Smooth muscle cell of the brain vasculature (primary cell): ENCODE measurements at places on chromosomes 5 and 9.

DNA sequence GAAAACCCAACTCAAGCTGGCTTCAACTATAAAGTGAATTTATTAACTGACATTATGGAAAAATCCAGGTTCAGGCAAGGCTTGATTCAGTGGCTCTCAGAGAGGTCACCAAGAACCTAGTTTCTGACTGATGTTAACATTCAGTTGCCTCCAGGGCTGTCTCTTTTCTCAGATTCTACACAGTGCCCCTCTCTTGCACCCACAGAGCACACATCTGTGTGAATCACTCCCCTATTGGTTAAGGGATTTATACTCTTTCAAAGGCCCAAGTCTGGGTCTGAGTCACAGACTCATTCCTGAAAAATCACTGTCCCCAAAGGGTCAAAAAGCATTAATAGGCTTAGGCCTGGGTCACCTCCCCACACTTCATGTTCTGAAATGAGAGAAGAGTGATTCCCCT is 6.2 kb upstream of the HAVCR2 start:
- DNase-seq, result no peak

DNA sequence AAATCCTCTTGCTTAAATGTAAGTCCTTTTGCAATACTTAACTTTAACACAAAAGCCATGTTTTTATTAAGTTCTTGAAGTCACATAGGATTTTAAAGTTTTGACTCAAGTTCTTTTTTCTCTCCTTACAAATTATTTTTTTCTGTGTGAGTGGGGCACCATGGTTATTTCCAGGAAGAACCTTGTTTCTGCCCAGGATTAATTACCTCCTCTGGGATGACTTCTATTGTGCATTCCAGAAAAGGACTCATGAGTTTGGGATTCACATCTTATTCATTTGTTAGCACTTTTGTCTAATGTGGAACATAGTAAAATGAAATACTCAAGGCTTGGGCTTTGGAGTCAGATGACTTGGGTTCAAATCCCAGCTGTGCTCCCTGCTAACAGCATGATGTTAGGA is 421.4 kb upstream of the WWC1 start:
- DNase-seq, result no peak

GRCh38 chr5:88786789-88787188 is 96.2 kb downstream of the MEF2C start:
- DNase-seq, result no peak

DNA sequence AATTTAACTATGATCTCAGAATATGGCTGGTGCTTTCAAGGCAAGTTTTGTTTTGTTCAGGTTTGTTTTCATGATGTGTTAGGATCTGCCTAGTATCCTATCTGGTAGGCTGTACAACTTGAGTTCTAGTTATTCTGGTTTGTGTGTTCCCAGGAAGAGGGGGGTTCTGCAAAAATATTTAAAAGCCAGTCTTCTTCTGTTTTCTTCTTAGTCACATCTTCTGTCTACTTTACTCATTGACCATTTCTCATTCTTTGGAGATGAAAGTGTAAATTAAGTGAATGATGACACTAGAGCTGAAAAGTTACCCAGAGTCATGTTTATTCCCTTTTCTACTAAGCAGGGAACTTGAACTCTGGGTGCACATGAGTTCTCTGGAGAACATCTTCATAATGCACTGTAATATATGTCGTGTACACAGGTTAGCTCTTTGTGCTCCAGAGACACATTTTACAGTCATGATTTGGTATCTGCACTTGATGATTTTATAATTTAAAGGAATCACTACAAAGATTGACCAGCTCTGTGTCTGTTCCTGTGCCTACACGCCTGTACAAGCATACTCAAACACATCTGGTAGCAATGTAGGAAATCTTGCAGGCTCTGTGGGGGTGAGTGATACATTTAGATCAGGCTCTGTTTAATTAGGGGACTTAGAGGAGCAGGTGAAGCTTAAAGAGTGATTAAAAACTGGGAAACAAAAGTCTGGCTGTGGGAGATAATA is 5.0 kb downstream of the SMAD5 start:
- DNase-seq, result no peak

GRCh38 chr5:75568202-75568601 is 43.1 kb upstream of the ANKDD1B start:
- no peak for DNase-seq

DNA sequence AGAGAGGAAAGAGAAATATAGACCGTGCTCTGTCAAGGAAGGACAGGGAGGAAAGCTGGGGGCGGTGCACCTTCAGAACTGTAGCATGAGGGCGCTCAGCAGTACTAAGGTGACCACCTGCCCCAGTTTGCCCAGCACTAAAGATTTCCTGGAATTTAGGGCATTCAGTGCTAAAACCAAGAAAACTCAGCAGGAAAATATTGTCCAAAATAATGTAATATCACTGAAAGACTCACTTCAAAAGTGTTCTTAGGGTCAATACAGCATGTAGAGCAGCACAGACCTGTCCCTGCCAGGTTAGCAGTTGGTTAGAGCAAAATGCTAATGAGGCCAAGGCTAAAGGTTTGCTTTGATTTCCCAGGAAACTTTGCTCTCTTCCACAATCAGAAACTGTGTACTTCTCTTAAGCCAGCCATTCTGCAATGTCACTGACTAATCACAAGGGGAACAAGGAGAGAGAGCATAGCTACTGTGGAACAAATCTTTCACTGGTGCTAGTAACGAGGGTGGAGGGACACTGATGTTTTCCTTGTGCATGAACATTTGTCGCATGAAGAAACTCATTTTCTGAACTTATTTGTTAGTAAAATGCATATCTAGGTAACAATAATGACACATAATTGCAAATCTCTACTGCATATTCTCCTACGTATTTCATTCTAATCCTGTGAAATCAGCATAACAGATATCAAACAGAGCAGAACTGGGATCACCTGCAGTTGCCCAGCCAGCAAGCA is 53.0 kb upstream of the GRAMD2B start:
- DNase-seq, result no peak

GRCh38 chr9:687034-687785 is 154.3 kb upstream of the DMRT1 start:
- DNase-seq, result no peak

- DNase-seq, result no peak
Observed at GRCh38 chr5:79728396-79728795, 38.8 kb downstream of the CMYA5 start.

GRCh38 chr9:12681620-12682019 is 11.6 kb upstream of the TYRP1 start:
- DNase-seq, result no peak

- no peak for DNase-seq
Observed at GRCh38 chr5:96909435-96909834, 26.4 kb upstream of the LNPEP start.

DNA sequence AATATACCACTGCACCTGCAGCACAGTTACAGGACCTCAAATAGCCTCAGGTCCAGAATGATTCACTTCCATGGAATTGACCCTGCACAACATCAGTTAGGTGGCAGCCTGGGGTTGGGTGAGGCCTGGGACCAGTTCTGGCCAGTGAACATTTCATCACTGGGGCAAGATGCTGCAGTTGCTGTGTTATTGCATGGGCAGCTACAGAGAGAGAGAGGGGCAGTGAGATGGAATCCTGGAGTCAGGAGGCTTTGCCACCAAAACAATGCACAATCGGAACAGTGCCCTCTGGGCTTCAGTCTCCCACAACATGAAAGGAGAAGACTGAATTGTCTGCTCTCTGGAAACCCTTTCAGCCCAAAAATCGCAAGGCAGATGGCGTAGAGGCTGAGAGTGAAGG is 51.8 kb downstream of the SH3TC2 start:
- no peak for DNase-seq

- DNase-seq, result no peak
Observed at GRCh38 chr5:173835661-173836060, 52.5 kb upstream of the CPEB4 start.

GRCh38 chr5:143148771-143149170 is 254.7 kb downstream of the NR3C1 start:
- no peak for DNase-seq

GRCh38 chr5:40361378-40361777 is 318.3 kb upstream of the PTGER4 start:
- DNase-seq, result no peak

- no peak for DNase-seq
Observed at GRCh38 chr5:83777856-83778255, 57.2 kb upstream of the HAPLN1 start.

DNA sequence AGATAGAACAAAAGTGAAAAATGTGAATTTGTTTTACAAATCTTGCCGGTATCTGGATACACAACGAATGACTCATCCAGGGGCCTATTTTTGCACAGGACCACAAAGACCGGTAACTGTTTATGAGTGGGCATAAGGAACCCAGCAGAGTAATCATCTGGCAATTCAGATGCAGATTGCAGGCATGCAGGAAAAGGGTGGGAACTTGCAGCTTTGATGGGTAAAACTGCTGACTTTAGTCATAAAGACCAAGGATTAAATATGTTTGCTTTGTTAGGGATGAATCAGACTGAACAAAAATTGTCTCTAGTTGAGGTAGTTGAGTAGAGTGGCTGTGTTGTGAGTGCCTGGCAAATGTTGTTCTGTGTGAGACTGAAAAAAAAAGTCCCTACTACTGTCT is 309.6 kb upstream of the CCNH start:
- no peak for DNase-seq

- no peak for DNase-seq
Observed at GRCh38 chr9:132160802-132161742, 786 bp upstream of the NTNG2 start.

GRCh38 chr5:135873831-135874230 is 21.8 kb downstream of the IL9 start:
- DNase-seq, result no peak

DNA sequence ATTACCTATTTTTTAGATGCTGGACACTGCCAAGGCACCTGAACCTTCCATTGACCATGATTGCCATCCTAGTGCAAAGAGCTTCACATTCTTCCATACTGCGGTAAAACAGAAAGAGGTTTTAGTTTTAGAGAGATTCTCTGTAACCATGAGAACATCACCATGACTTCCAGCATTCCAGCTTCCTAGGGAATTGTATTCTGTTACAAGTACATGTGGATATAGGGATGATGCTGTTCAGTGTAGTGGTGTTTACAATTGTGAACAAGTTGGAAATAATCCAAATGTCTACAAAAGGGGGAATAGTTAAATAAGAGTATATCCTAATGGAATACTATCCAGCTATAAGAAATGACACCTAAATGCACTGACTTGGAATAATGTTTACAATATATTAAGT is 22.4 kb downstream of the NIPSNAP3B start:
- DNase-seq, result no peak

DNA sequence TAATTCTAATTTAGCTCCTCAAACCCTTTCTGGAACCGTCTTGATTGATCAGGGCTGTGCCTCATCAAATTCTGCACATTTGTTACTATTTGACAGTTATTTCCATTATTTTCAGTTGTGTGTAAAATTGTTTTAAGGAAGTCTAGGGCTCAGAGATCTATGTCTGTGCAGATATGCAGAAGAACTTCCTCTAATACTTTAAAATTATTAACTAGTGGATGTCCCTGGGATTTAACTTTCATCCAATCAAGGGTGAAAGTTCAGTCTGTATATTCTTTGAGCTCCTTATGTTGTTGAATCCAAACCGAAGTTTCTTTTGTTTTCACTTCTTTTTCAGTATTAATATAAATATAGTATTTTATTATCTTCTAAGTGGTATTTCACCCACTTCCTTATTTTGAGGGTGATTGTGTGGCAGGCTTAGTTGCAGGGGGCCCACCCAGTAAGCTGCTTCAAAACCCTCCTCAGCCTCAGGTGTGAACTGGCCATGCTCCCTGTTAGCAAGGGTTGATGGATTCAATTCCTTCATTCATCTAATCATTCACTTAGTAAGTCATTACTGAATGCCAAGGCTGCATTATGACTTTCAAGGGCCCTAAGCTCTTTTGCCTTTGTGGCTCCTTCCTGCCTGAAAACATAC is 2.1 kb upstream of the CAMLG start:
- DNase-seq, result no peak

DNA sequence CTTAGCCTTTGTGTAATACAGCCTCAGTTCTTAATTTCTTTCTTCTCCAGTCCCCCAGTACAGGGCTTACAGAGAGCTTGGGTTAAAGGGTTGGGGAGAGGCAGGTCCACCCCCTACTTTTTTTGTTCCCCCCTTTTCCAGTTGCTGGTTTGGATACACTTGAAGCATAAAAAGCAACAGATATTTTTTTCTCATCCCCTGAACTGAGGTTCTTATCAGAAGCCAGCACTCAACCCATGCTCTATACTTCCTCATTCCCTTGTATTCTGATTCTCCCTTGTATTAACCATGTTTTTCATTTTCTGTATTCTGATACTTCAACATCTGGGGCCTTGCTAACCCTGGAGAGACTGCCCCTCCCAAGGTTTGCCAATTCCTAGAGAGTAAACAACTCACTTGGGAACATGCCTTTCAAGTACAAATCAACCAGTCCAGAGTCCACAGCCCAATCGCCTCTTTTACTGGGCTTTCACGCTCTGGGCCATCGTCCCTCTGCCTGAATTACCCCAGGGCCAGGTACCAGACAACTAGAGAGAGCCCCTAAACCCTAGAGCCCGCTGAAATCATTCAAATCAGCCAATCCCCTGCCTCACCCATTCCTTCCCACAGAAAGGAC is 333.4 kb upstream of the PUM3 start:
- DNase-seq, result no peak

DNA sequence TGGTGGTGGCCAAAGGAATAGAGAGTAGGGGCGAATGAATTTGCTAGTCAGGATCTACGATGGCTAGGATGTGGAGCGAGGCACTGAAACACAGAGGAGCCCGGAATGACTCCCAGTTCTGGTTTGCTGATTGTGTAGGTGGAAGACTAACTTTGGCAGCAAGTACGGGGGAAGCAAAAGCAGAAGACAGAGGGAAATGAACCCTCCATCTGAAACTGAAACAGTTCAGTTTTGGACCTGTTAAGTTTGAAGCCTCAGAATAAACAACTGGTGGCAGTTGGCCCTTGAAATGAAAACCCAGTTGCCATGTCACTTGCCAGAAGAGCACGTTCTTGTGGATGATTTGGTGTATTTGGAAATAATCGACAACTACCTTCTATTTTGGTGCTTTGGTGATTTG is 15.4 kb upstream of the SMIM15 start:
- no peak for DNase-seq

DNA sequence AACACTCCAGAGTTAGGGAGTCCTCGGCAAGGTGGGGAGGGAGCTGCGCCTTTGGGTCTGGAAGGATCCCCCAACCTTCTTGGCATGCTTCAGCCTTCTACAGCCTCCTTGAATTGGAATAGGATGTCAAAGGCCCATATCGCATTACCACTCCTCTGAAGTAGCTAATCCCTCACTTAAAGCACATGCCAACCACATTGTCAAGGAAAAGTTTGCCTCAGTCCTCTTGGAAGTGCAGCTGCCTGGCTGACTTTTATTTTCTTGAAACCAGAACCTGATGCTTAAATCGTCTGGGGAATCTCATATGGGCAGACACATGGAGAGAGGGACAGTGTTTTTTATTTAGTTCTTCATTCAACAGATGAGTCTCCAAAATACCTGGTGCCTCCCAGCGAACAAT is 14.5 kb downstream of the CXCL14 start:
- no peak for DNase-seq

DNA sequence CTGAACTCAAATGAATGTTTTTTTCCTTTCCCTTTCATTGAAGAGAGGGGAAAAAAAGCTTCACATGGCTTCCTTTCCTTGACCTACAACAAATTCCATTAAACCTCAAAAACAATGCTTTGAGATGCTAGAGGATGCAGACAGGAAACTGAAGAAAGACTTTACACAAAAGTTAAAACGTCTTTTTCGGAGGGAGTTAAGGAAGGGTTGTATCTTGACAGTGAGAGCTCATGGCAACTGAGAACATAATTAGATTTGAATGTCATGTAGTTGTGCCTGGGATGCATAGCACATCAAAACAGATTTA is 66.4 kb downstream of the EBF1 start:
- DNase-seq, result no peak
